ENCODE measurements at places on chromosomes 12 and 14.
A peak's percentile ranks its signal among the peaks of the same experiment; 100 is the strongest.

GRCh38 chr12:65170209-65170881 is 962 bp downstream of the LEMD3 start:
- H3K27ac ChIP-seq, result peak overlapping the region; percentile 83
- H3K27me3 ChIP-seq, result no peaks in the 10 kb centered on the region
- peaks cover 13% of the 10 kb centered on the region for H3K4me1 ChIP-seq
- peaks cover 3% of the 10 kb centered on the region for H3K36me3 ChIP-seq

DNA sequence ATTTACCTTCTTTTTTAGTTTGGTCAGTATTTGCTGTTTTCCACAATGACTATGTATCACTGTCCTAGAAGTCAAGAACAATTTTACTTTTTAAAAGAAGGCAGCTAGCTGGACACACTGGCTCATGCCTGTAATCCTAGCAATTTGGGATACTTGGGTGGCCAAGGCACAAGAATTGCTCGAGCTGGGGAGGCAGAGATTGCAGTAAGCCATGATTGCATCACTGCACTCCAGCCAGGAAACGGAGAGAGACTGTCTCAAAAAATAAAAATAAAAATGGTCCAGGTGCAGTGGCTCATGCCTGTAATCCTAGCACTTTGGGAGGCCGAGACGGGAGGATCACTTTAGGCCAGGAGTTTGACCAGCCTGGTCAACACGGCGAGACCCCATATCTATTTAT is 28.3 kb downstream of the MDM1 start:
- no peak overlapping the region for H3K4me3 ChIP-seq
- H3K27me3 ChIP-seq, result no peaks in the 10 kb centered on the region
- peaks cover 6% of the 10 kb centered on the region for H3K36me3 ChIP-seq

- H3K27ac ChIP-seq, result no peak overlapping the region
- no peaks in the 10 kb centered on the region for H3K36me3 ChIP-seq
- no peaks in the 10 kb centered on the region for H3K4me1 ChIP-seq
- DNase-seq, result no peak
- H3K4me3 ChIP-seq, result no peak overlapping the region
- H3K27me3 ChIP-seq, result no peaks in the 10 kb centered on the region
These were observed 36.7 kb upstream of the ATP2A2 start for GRCh38 chr12:110244372-110244771.

DNA sequence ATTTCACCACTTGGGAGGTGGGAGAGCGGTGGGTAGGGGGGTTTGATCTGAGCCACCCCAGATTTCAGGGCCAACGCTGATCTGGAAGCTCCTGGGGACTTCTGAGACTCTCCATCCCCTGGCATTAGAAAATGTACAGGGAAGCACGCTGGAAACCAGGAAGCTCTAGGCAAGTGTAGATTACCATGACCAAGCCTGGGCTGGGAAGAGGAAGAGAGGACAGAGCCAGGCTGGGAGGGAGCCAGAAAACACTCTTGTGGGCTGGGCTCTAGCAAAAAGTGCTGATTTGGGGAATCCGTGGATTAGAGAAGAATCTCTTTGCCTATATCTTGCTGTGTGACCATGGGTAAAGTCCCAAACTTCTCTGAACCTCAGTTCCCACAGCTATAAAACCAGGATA is 236.7 kb downstream of the BCL11B start:
- no peak overlapping the region for H3K27ac ChIP-seq
- H3K4me1 ChIP-seq, result no peaks in the 10 kb centered on the region
- DNase-seq, result no peak
- H3K36me3 ChIP-seq, result no peaks in the 10 kb centered on the region
- no peaks in the 10 kb centered on the region for H3K27me3 ChIP-seq

- no peaks in the 10 kb centered on the region for H3K36me3 ChIP-seq
- H3K4me3 ChIP-seq, result peak overlapping the region; percentile 49
- no peak for DNase-seq
- H3K4me1 ChIP-seq, result peaks cover 62% of the 10 kb centered on the region
- no peaks in the 10 kb centered on the region for H3K27me3 ChIP-seq
These were observed 5.3 kb upstream of the UBC start for GRCh38 chr12:124919521-124920352.

- no peak overlapping the region for H3K4me3 ChIP-seq
- no peaks in the 10 kb centered on the region for H3K4me1 ChIP-seq
- no peak overlapping the region for H3K27ac ChIP-seq
- no peaks in the 10 kb centered on the region for H3K36me3 ChIP-seq
These were observed 25.0 kb downstream of the JAG2 start for GRCh38 chr14:105143451-105144025.

DNA sequence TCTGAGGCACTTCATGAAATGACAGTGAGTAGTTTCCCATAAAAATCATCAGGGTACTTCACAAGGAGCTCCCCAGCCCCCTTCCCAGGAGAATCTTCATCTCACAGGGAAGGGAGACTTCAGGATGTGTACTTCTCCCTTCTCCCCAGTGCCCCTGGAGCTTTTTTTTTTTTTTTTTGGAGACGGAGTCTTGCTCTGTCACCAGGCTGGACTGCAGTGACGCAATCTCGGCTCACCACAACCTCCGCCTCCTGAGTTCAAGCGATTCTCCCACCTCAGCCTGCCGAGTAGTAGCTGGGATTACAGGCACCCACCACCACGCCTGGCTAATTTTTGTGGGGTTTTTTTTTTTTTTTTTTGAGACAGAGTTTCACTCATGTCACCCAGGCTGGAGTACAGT is 10.4 kb downstream of the ITPK1 start:
- DNase-seq, result no peak
- no peaks in the 10 kb centered on the region for H3K36me3 ChIP-seq

DNA sequence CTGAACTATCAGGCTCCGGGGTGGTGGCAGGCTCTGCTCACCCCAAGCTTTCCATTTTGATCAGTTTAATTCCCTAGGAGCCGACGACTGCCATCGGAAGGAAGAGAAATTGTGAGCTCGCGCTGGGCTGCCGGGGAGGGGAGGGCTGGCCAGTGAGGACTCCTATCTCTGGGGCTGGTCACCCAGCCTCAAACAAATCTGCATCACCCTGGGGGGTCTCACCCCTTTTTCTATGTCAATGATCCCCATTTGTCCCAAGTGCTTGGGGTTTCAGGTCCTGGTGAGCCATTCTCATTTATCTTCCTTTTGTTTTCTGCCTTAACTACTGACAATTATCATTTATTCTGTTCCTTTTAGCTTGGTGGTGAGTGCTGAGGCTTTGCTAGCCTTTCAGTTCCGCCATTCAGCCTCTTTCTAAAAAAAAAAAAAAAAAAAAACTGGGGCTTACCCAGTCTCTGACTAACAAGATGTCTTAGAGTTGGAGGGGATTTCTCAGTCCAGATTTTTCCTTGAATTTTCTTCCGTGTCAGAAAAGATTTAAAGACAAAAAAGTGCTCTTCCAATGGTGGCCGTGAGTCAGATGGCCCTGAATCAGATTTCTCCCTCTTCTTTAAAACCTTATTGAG is 22.8 kb upstream of the USP44 start:
- no peak overlapping the region for H3K4me3 ChIP-seq
- H3K27me3 ChIP-seq, result no peaks in the 10 kb centered on the region
- no peak for DNase-seq
- no peaks in the 10 kb centered on the region for H3K36me3 ChIP-seq
- no peak overlapping the region for H3K27ac ChIP-seq

- H3K27ac ChIP-seq, result no peak overlapping the region
- H3K27me3 ChIP-seq, result no peaks in the 10 kb centered on the region
- H3K36me3 ChIP-seq, result no peaks in the 10 kb centered on the region
- no peak for DNase-seq
These were observed 114.0 kb downstream of the ETNK1 start for GRCh38 chr12:22738945-22739344.

DNA sequence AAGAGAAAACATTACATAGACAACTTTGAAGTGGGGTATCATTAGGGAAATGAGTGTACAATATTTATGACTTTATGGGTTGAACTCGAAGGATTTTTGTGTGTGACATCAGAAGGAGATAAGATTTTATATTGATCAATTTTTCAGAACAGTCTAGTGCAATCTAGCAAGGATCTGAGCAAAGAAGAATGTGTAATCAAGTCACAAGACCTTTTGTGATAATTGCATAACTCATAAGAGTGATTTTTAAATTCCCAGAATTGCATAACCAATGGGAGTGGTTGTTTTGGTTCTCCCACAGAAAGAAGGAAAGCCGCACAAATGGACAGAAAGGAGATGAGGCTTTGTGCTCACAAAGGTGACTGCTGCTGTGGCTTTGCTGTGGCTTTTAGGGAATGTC is 441.8 kb upstream of the FLRT2 start:
- H3K27me3 ChIP-seq, result no peaks in the 10 kb centered on the region
- no peak overlapping the region for H3K27ac ChIP-seq
- no peak for DNase-seq
- no peaks in the 10 kb centered on the region for H3K36me3 ChIP-seq
- no peaks in the 10 kb centered on the region for H3K4me1 ChIP-seq

DNA sequence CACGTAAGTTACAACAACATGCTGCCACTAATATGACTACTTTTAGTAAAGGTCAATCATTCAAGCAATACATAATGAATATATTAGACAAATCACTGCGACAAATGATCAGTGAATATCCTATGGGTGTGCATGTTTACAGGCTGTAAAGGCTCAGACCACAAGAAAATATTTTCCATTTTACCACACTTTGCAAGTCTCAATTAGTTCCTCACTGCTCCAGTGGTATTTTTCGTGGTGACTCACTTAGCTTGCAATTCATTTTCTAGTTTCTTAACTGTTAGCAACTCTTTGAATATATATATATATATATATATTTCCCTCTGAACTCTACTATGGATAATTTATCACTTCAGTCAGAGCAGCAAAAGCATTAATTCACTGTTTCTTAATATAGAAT is 96.9 kb downstream of the EML5 start:
- no peak for DNase-seq
- H3K27me3 ChIP-seq, result no peaks in the 10 kb centered on the region
- no peak overlapping the region for H3K4me3 ChIP-seq
- H3K36me3 ChIP-seq, result no peaks in the 10 kb centered on the region
- no peak overlapping the region for H3K27ac ChIP-seq
- H3K4me1 ChIP-seq, result no peaks in the 10 kb centered on the region

DNA sequence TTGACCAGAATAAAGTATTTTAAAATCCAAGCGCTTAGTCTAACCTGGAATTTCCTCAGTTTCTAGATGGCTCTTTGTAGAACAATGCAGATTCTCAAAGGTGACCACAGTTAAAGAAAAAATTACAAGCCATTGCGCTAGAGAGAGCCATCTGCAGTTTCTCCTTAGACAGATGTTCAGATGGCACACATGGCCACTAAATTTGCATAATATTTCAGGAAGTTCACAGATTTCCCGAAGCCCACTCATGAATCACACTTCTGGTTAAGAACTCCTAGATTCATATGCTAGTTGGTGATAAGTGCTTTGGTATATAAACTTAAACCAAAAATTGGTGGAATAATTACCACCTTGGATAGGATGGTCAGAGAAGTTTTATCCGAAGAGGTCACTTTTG is 749 bp downstream of the AKAP3 start:
- no peak for DNase-seq
- H3K27ac ChIP-seq, result peak overlapping the region; percentile 91
- H3K36me3 ChIP-seq, result peaks cover 6% of the 10 kb centered on the region
- H3K27me3 ChIP-seq, result no peaks in the 10 kb centered on the region
- H3K4me1 ChIP-seq, result peaks cover 5% of the 10 kb centered on the region
- H3K4me3 ChIP-seq, result peak overlapping the region; percentile 99

- H3K36me3 ChIP-seq, result no peaks in the 10 kb centered on the region
- DNase-seq, result no peak
- H3K4me3 ChIP-seq, result no peak overlapping the region
- H3K27ac ChIP-seq, result no peak overlapping the region
These were observed 1083.7 kb upstream of the FLRT2 start for GRCh38 chr14:84446250-84446649.

GRCh38 chr14:100332071-100332639 is 9.0 kb downstream of the SLC25A47 start:
- H3K4me3 ChIP-seq, result no peak overlapping the region
- no peak for DNase-seq
- no peaks in the 10 kb centered on the region for H3K4me1 ChIP-seq
- H3K27me3 ChIP-seq, result no peaks in the 10 kb centered on the region
- H3K36me3 ChIP-seq, result no peaks in the 10 kb centered on the region
- no peak overlapping the region for H3K27ac ChIP-seq

DNA sequence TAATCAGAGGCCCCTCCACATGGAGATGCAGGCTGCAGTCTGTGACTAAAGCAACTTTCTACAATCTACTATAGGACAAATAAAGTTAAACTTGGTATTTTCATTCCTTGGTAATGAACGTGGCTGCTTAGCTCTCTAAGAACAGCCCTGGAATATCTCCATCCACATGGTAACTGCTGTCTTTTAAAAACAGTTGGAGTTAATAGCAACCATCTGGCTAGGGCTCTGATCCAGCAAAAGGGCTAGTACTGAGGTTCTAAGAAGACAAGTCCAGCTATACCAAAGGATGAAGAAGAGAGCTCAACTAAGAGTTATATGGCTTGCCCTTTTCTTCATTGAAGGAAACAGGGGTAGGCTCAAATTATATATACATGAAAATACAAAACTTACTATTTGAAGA is 920.1 kb downstream of the FLRT2 start:
- no peak overlapping the region for H3K27ac ChIP-seq
- no peaks in the 10 kb centered on the region for H3K36me3 ChIP-seq
- H3K4me1 ChIP-seq, result no peaks in the 10 kb centered on the region
- H3K27me3 ChIP-seq, result no peaks in the 10 kb centered on the region
- no peak overlapping the region for H3K4me3 ChIP-seq
- DNase-seq, result no peak

- DNase-seq, result no peak
- no peaks in the 10 kb centered on the region for H3K4me1 ChIP-seq
- H3K27me3 ChIP-seq, result peaks cover 12% of the 10 kb centered on the region
- H3K36me3 ChIP-seq, result no peaks in the 10 kb centered on the region
- no peak overlapping the region for H3K4me3 ChIP-seq
These were observed 25.5 kb downstream of the TSPAN11 start for GRCh38 chr12:30952015-30952414.

GRCh38 chr14:54671537-54671936 is 104.6 kb downstream of the SAMD4A start:
- no peak overlapping the region for H3K4me3 ChIP-seq
- DNase-seq, result no peak
- H3K36me3 ChIP-seq, result no peaks in the 10 kb centered on the region
- H3K27ac ChIP-seq, result no peak overlapping the region
- no peaks in the 10 kb centered on the region for H3K27me3 ChIP-seq
- H3K4me1 ChIP-seq, result peaks cover 13% of the 10 kb centered on the region

- no peaks in the 10 kb centered on the region for H3K36me3 ChIP-seq
- no peak for DNase-seq
- H3K27ac ChIP-seq, result no peak overlapping the region
- no peak overlapping the region for H3K4me3 ChIP-seq
These were observed 42.2 kb upstream of the FBXO33 start for GRCh38 chr14:39474416-39474911.

DNA sequence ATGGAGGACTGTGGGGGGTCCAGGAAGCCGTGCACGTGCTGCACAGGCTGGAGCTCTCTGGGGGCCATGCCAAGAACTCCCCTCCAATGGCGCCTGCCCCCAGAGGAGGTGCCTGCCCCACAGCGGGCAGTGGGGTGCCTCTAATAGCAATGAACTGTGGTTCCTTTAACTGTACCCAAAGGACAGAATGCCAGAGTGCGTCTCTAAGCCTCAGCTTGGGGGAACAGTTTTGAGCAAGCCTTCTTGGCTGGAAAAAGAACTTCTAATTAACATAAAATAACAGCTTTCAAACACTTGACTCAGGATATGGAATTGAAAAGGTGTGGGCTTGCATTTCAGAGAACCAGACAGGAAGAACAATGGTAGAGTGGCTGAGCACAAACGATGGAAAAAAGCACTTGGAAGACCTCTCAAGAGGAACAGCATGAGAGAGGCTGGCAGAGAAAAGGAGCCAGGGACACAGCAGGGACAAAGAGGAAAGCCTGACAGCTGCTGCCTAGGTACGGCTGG is 195.6 kb downstream of the TTC7B start:
- no peak for DNase-seq
- no peak overlapping the region for H3K27ac ChIP-seq
- no peaks in the 10 kb centered on the region for H3K4me1 ChIP-seq
- H3K27me3 ChIP-seq, result no peaks in the 10 kb centered on the region

- no peaks in the 10 kb centered on the region for H3K36me3 ChIP-seq
- no peak overlapping the region for H3K4me3 ChIP-seq
- H3K27ac ChIP-seq, result no peak overlapping the region
- no peak for DNase-seq
These were observed 207.9 kb downstream of the BMP4 start for GRCh38 chr14:53748691-53749090.
